Glutamatergic neuron (in vitro differentiated cells): ENCODE measurements at places on chromosomes 12 and 14.
A peak's percentile ranks its signal among the peaks of the same experiment; 100 is the strongest.

- no peak for DNase-seq
These were observed 142.4 kb downstream of the PLCZ1 start for GRCh38 chr12:18595412-18595811.

DNA sequence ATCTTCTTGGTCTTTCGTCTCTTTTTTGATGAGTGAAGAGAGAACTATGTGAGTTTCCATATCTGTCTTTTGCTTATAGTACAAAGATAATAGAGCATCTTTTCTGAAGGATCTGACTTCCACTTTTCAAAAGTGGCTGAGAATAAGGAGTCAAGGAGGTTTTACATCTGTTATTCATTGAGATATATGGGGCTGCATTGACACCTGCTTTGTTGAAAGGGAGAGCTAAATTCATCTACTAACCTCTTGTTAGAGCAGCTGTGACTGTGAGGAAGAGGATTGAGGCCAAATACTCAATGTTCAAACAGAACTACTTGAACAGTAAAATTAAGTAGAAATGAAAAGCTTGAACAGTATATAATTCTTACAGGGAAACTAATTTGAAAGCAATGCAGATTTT, 130.2 kb upstream of the ATP2B1 start:
- no peak for DNase-seq

DNA sequence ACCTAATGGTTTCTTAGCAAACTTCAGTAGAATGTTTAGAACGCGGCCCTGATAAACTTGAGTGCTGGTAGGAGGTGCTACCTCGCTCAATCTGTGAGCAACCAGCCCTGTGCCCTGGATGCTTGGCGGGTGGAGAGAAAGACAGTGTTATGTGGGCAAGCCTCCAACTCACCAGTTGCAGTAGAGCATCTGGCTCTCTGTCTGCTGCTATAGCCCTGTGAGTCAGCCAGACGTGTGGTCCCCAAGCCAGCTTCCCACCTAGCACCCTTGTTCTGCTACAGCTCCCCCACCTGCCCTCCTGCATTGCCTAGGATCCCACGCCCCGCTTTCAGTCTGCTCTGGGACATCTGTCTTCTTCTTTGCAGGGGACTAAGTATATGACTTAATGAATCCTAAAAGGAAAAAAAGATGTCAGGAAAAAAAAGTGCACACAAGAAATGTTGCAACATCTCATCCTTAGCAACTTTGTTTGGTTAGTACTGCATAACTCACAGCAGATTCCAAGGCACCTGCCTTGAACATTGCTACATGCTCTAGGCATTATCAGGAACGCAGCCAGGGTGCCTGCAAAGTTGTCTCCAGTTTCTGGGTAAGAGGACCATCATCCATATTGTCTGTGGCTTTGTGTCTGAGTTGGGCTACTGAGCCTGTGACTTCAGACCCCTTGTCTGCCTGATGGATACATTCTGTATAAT, 13.6 kb downstream of the SNRNP35 start:
- DNase-seq, result no peak

DNA sequence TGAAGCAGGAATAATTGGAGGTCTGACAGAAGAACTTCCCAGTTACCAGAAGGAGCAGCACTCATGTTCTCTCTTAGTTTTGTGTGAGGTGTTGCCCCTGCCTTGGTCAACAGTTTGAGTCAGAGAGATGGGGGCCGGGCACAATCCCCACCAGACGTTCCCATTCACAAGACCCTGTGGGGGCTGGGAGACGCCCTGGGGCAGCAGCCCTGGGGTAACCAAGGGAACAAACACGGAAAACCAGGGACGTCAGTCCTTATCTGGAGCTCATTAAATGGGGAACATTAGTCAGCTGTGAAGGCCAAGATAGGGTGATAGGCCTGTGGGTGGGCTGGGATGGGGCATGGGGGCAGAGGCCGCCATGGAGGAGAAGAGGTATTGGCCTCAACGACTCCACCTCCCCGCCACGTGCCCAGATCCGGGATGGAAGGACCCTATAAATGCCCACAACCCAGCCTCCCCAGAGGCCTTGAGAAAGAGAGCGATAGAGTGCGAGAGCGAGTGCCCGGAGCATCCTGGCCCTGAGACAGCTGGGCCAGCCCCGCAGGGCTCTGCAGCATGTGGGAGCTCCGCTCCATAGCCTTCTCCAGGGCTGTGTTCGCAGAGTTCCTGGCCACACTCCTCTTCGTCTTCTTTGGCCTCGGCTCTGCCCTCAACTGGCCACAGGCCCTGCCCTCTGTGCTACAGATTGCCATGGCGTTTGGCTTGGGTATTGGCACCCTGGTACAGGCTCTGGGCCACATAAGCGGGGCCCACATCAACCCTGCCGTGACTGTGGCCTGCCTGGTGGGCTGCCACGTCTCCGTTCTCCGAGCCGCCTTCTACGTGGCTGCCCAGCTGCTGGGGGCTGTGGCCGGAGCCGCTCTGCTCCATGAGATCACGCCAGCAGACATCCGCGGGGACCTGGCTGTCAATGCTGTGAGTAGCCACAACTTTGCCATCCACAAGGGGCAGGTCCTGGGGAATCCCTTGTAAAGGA, at the start of gene AQP2:
Gene AQP2 (plus strand): TSS at position 465 of the 979 bp plus-strand sequence. CDS start 94 bp downstream, at position 559.
- no peak for DNase-seq

- no peak for DNase-seq
These were observed 41.8 kb upstream of the CCDC196 start for GRCh38 chr14:66444271-66444927.

GRCh38 chr12:3199551-3200031, 122.4 kb downstream of the TSPAN9 start:
- peak; percentile 59 for DNase-seq

GRCh38 chr12:24349051-24349799, 399.8 kb upstream of the SOX5 start:
- no peak for DNase-seq

DNA sequence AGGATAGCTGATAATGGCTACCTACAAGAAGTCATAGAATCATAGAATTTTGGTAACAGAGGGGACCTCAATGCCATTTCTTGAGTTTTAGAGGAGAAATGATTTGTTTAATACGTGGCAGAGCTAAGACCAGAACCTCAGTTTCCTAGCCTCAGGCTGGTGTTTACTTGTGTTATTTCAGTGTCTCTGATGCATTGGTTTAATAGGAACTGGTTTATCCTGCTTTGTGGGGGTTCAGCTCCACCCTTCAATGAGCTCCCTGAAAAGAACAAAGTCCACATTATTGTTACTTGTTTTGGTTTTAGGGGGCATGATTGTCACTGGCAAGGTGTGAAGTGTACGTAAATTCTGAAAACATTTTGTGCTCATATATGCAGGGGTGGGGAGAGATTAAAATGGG, 55.4 kb downstream of the AKAP6 start:
- no peak for DNase-seq

GRCh38 chr12:39613525-39613924, 6.1 kb downstream of the ABCD2 start:
- no peak for DNase-seq

GRCh38 chr14:68770553-68771286, 22.1 kb downstream of the ZFP36L1 start:
- peak; percentile 9 for DNase-seq

GRCh38 chr14:57364659-57365450, 25.5 kb upstream of the NAA30 start:
- no peak for DNase-seq

DNA sequence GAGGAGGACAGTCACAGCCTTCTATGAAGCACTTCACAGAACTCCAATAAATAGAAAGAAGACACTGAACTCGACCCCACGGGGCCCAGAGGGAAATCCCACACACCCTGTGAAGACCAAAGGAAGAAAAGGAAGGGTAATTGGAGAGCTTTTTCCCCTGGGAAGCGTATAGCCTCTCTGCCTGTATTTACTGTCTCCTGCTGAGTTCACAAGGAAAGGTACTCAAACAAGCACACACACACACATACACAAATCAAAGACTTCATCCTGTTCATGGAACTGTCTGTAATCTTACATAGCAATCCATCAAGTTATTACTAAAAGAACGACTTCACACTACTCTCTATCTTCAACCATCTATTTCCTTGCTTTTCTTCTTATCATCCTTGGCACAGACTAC, 15.3 kb downstream of the FOXN3 start:
- no peak for DNase-seq

GRCh38 chr12:27304856-27305255, 27.8 kb upstream of the BMAL2 start:
- DNase-seq, result no peak

DNA sequence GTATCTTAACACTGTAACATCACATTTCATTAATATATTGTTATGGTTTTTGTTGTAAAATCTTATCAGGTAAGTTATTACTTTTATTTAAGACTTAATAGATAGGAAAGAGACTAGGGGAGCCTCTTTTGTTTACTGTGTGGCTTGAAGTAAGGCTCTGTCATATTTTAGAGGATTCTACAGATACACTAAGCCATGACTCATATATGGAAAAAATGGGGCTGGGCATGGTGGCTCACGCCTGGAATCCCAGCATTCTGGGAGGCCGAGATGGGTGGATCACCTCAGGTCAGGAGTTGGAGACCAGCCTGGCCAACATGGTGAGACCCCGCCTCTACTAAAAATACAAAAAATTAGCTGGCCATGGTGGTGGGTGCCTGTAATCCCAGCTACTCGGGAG, 23.6 kb upstream of the NPFF start:
- DNase-seq, result no peak

- DNase-seq, result no peak
These were observed 26.3 kb upstream of the NR1H4 start for GRCh38 chr12:100447381-100447780.

- DNase-seq, result peak; percentile 54
These were observed 527.7 kb downstream of the FUT8 start for GRCh38 chr14:65940056-65940735.

- DNase-seq, result peak; percentile 76
These were observed 7.6 kb downstream of the ISCA2 start for GRCh38 chr14:74501135-74501614.

DNA sequence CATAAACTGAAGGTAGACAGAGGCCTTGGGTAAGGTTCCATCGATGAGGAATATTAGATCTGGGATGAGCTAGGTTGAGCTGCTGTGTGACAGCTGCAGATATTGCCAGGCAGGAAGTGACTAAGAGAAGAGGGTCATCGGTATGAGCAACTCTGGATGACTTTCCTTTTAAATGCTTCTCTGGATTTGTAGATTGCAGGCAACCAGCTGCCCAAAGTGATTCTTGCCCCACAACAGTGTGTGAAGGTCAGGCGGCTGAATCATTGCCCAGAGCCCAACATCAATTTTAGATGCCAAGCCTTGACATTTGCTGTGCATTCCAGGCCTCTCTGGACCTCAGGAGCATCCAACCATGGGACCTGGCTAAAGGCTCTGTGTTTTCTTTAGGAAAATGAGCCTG, 255.9 kb downstream of the DPF3 start:
- no peak for DNase-seq

GRCh38 chr12:51600721-51601120, 9.7 kb downstream of the SCN8A start:
- no peak for DNase-seq

- DNase-seq, result no peak
These were observed 64.0 kb upstream of the DIO2 start for GRCh38 chr14:80275208-80275850.

GRCh38 chr12:12874029-12874428, 17.3 kb upstream of the GPRC5A start:
- DNase-seq, result no peak
